T-helper 2 cell (primary cell): ENCODE measurements at places on chromosomes 7 and 10.

GRCh38 chr7:132944774-132945173 is 137.1 kb downstream of the CHCHD3 start:
- no peak for DNase-seq

DNA sequence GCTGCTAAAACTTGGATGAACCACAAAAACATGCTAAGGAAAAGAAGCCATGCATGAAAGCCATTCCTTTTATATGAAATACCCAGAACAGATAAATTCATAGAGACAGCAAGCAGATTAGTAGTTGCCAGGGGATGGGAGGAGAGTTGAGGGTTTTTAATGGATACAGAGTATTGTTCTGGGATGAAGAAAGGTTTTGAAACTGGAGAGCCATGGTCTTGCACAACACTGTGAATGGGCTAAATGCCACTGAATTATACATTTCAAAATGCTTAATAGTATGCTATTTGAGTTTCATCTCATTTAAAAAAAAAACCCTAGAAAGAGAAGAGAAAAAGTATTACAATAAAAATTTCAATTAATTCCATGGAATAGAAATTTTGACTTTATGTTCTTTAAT is 154.3 kb downstream of the GNAT3 start:
- no peak for DNase-seq

DNA sequence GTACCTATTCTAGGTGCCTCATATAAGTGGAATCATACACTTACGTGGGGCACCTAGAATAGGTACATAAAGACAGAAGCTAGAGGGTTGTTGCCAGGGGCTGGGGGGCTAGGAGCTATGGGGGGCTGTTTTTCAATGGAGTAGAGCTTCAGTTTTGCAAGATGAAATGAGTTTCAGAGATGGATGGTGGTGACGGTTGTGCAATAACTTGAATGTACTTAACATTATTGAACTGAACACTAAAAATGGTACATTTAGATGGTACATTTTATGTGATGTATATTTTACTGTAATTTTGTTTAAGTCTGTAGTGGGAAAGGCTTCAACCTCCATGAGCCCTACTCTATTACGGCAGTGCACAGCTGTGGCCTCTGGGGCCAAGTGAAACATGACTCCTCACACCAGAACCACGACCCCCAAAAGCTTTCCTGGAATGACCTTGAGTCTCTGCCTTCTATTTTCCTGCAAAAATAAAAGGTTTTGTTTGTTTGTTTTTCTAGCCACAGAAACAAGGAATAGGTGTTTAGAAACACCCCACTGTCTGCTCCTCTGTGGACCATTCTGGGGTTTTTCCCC is 147.3 kb upstream of the PLXNA4 start:
- DNase-seq = no peak

DNA sequence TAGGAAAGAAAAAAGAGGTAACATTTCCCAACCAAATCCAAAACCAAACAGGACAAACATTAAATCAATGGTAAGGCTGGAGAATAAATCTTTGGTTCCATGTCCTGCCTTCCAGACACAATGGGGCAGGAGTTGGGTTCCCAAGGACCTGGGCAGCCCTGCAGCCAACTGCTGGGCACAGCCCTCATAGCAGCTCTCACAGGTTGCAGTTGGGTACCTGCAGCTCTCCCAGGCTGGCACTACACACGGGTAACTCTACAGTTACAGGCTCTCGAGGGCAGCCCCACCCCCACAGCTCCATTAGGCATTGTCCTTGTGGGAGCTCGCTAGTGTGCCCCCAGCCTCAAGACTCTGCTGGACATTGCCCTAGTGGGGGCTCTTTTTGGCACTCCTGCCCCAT is 7.5 kb downstream of the GRB10 start:
- no peak for DNase-seq

DNA sequence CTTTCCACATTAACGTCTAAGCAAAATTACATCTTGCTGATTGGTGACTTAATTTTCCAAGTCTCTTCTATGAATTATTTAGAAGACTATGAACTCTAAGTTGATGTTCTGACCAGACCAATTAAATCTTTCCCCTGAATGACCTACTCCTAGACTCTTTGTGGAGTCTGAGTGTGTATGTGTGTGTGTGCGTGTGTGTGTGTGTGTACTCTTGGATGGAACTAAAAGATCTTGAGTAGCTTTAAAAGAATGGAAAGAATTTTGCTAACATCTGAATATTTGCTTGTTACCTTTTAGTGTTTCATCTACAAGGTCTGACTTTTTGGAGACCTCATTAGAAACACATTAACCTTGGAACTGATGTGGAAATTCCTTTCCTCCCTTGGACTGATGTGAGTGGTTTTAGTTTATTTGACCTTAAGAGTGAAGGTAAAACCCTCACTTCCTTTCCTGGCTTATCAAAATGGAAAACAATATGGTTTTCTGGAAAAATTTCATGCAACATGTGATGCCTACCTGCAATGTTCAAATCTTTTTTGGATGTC is 257.1 kb downstream of the GATA3 start:
- no peak for DNase-seq

- DNase-seq = peak; percentile 57
Observed at GRCh38 chr7:27130540-27131389, at the start of gene HOXA4. TSS of gene HOXA4 (minus strand) at chr7:27130757. CDS start at chr7:27130733, 24 bp downstream.
